ENCODE measurements at places on chromosomes 11 and 22.

- no peak for DNase-seq
Measured at GRCh38 chr22:40690370-40690769, 11.1 kb downstream of the MCHR1 start.

GRCh38 chr11:3786781-3787428, 10.4 kb downstream of the NUP98 start:
- DNase-seq, result no peak

GRCh38 chr11:29612423-29612822, 404.4 kb downstream of the KCNA4 start:
- no peak for DNase-seq

- DNase-seq, result peak; percentile 30
Measured at GRCh38 chr11:16982256-16982671, 31.9 kb downstream of the PLEKHA7 start.

DNA sequence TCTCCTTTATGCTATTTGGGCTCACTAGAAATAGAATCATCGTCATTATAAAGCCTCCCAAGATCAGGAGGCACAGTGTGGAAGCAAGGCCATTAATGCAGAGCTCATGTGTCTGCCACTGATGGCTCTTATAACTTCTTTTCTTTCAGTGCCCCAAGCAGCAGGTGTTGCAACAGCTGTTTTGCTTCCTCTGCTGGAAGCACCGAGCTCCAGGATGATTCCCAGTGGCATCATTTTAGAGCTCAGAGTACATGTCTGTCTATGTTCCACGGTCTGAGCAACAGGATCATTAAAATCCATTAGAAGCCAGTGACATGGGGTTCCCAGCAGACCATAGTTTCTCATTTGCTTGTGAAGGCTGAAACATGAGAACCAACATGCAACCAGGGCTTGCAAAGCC, 803.0 kb upstream of the FAT3 start:
- DNase-seq, result no peak

- DNase-seq, result peak; percentile 3
Measured at GRCh38 chr11:114892381-114893197, 214.3 kb downstream of the NXPE2 start.

GRCh38 chr11:68357568-68357967, 45.2 kb downstream of the LRP5 start:
- DNase-seq, result no peak
